NCI-H446 treated with DMSO at 0.1 percent for 48 hours (cell line): ENCODE measurements at places on chromosomes 4 and X.

GRCh38 chr4:172786039-172786792, 382.4 kb upstream of the GALNT7 start:
- DNase-seq, result no peak

DNA sequence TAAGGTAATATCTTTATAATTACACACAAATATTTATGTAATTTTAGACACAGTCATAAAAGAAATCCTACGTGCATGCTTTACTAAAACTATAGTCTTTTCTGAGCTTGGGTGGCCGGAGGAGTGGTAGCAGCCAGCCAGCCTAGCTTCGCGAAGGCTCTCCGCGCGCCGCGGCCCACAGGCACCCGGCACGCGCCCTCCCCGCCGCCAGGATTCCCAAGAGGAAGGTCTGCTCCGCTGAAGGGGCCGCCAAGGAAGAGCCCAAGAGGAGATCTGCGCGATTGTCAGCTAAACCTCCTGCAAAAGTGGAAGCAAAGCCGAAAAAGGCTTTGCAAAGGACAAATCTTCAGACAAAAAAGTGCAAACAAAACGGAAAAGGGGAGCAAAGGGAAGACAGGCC, 8.7 kb upstream of the PJA1 start:
- no peak for DNase-seq

DNA sequence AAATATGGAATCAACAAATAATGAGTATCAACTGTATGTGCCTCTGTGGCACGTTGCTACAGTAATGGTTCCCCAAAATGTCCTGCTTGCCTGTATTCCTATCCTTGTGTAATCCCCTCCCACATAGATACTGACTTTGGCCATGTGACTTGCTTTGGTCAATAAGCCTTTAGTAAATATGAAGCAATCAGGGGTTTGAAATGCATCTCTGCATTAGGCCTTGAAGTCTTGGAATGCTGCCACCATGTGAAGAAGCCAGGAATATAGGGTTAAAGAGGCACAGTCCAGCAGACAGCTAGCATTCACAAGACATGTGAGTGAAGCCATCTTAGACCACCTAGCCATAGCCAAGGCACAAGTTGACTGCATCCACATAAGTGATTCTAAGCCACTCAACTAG, 190.9 kb downstream of the GABRB1 start:
- DNase-seq, result no peak

- DNase-seq, result no peak
These were observed 1.7 kb upstream of the GPR143 start for GRCh38 chrX:9767375-9767774.

DNA sequence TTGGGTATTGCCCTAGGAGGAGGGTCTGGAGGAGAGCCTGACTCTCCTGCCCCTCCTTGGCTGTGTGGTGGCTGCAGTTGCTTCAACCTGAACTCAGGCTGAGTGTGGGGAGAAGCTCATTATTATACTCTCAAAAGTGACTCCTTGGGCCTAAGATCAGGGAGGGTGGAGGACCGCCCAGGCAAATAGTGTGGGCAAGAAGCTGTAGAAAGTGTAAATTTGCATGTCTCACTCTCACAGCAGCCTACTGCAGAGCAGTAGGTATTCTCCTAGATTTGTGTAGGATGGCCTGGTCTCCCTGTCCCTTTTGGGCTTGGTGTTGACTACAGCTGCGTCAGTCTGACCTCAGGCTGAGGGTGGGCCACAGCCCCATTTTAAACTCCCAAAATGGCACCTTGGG, 156.1 kb downstream of the ZNF330 start:
- DNase-seq, result no peak

- no peak for DNase-seq
These were observed 714.9 kb downstream of the GRXCR1 start for GRCh38 chr4:43607400-43607799.

- no peak for DNase-seq
These were observed 64.9 kb downstream of the SORCS2 start for GRCh38 chr4:7256984-7257810.

DNA sequence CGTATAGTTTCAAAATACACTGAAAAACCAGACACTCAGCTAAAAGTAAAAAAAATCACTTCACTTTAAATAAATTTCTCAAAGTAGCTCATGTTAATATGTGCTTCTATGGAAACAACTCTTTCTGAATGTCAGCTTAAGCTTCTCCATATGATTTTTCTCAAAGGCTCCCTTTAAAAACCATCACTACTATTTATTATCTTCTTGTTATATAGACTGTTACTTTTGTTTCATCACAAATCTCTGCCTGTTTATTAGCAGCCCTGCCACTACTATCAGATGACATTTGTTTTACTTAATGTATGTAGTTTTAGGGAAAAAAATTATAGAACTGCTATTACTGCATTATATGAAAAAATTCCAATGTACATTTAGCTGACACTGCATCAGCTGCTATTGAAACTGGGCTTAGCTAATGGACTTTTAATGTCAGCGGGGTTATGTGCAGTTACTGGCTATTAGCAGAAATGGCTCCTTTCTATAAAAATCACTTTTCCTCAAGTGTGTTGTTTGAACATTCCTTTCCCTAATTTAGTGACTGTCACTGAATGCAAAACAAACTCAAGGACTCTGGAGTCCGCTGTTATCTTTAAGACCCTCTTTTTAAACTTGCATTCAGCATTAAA, 10.8 kb downstream of the UNC5C start:
- no peak for DNase-seq

- DNase-seq, result no peak
These were observed 127.8 kb upstream of the DIAPH2 start for GRCh38 chrX:96556886-96557285.

DNA sequence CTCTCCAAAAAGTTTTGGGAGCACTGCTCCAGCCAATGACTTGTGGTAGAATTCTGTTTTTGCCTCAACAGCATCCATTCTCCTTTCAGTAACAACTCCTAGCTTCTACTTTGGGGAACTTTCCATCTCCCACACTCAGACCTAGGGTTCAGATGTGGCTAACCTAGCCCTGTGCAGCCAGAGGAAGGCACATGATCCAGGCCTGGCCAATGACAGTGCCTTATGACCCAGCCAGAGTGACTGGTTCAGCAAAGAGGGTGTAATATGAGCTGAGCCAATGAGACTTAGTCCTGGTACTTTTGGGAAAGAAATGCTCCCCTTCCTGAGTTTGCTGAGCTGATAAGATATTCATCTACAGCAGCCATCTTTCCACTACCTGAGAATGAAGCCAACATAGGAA, 5.4 kb upstream of the USP46 start:
- DNase-seq, result no peak

GRCh38 chr4:47862297-47862696, 24.4 kb upstream of the CORIN start:
- no peak for DNase-seq

GRCh38 chr4:99383833-99384392, 31.4 kb upstream of the ADH1C start:
- no peak for DNase-seq

DNA sequence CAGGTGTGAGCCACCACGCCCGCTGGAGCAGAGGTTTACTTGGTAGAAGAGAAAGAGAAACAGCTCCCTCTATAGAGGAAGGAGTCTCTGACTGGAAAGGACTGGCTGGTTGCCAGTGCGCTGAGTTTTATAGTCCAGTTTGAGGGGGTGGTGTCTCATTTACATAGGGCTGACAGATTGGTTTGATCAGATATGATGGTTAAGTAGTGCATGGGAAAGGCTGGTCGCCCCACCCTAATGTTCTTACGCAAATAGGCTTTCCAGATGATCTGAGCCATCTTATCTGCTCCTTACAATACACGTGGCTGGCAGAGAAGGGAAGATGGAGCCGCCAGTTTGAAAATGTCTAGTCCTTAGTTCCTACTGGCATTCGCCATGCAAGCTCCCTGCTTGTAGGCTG, 439.5 kb downstream of the NAF1 start:
- no peak for DNase-seq

GRCh38 chrX:104566681-104567501, 892 bp downstream of the IL1RAPL2 start:
- no peak for DNase-seq
